HTR-8/SVneo (cell line): ENCODE measurements at places on chromosomes 6 and 20.

DNA sequence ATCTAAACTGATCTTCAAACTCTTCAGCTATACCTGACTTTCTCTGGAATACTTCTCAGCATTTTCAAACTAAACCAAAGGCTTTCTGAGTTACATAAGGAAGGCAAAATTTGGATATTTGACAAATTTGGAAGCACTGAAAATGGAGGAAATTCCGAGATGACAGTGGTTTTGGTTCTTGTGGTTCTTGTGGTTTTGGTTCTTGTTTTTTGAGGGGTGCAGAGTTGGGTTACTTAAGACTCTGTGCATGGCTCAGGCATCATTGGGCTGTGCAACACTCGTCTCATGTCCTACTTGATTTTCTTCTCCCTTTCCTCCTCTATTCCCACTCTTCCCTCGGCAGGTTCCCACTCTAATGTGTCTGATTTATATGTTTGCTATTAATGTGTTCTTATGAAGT lies 78.0 kb downstream of the SLC22A3 start:
- no peak for DNase-seq

GRCh38 chr20:13857961-13858360 lies 73.1 kb downstream of the NDUFAF5 start:
- no peak for DNase-seq

DNA sequence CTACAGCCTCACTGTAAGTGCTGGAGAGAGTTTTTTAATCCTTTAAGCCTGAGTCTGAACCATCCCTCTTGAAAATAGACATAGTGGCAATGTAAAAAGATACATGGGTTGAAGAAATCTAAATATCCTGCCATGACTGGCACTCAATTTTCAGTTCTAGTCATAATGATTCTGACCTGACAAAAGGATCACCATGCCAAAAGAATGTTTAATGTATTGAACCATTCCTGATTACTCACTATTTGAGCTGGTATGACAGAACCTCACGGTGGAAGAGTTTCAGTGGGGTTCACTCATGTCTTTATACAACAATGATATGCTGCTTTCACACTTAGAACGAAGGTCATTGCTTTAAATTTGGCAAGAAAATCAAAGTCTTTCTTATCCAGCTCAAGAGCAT lies 93.4 kb downstream of the HIVEP2 start:
- no peak for DNase-seq

GRCh38 chr20:57683287-57683686 lies 26.5 kb downstream of the PMEPA1 start:
- no peak for DNase-seq

GRCh38 chr20:54062812-54063280 lies 7.5 kb downstream of the BCAS1 start:
- DNase-seq = peak; percentile 89

DNA sequence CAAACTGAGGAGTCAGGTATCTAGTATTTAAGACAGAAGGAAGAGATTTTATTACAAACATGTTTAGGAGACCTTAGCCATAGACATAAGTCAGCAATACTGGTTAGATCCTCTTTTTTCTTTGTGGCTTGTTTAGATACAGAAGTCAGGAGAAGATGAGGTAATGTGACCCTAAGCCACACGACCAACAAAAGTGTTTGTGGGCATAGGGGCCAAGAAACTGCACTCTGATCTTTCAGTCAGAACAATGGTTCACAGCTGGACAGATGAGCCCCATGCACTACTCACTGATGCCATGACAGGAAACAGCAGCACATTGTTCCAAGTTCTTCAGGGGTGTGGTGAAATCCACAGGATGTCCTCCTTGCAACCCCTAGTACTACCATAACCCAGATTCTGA lies 238.5 kb upstream of the RAB32 start:
- no peak for DNase-seq

GRCh38 chr6:159513074-159513720 lies 179.8 kb downstream of the SOD2 start:
- DNase-seq = no peak

DNA sequence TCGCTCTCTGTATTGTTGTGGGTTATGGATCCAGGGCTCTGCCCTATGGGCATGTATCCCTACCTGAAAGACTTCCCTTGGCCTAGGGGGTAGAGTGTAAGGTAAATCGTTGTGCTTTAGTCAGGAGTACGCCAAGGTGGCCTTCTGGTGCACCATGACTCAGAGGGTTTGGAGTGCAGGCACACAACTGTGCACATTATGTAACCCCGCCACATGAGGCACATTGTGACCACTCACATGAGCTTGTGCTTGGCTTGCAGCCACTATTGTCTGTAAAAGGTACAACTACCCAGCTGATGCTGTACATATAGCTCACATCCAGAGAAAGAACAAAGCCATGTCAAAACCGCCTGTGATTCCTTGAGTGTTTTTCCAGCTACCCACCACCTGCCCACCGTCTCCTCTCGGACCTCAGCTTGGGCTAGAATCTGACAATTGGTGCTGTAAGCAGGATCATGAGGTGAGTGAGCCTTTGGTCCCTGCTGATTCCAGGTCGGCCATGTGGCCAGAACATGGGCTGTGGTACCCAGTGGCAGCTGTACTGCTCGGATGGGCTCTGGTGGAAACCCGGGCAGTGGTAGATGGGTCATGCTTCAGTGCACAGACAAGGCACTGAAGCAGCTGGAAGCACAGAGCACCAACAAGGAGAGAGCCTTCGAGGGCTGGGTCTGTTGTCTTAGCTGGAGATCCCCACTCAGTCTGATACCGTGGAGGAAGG lies 33.8 kb downstream of the HDDC2 start:
- DNase-seq = no peak

DNA sequence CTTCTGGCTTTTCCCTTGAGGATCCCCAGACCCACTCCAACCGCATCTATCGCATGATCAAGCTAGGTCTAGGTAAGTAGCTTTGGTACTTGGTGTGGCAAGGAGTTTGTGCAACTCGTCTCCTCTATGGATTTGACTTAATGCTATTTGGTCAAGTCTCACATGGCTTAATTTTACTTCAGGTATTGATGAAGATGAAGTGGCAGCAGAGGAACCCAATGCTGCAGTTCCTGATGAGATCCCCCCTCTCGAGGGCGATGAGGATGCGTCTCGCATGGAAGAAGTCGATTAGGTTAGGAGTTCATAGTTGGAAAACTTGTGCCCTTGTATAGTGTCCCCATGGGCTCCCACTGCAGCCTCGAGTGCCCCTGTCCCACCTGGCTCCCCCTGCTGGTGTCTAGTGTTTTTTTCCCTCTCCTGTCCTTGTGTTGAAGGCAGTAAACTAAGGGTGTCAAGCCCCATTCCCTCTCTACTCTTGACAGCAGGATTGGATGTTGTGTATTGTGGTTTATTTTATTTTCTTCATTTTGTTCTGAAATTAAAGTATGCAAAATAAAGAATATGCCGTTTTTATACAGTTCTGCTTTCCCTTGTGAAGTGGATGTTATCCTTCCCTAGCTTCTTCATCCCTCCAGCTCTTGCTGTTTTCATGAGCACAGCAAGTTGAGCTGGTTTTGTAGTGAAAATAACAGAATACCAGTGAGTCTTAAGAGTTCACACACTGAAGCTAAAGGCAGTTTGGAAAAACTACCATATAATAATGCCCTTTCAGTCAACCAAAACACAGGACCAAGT lies 3.8 kb downstream of the SLC35B2 start:
- no peak for DNase-seq

DNA sequence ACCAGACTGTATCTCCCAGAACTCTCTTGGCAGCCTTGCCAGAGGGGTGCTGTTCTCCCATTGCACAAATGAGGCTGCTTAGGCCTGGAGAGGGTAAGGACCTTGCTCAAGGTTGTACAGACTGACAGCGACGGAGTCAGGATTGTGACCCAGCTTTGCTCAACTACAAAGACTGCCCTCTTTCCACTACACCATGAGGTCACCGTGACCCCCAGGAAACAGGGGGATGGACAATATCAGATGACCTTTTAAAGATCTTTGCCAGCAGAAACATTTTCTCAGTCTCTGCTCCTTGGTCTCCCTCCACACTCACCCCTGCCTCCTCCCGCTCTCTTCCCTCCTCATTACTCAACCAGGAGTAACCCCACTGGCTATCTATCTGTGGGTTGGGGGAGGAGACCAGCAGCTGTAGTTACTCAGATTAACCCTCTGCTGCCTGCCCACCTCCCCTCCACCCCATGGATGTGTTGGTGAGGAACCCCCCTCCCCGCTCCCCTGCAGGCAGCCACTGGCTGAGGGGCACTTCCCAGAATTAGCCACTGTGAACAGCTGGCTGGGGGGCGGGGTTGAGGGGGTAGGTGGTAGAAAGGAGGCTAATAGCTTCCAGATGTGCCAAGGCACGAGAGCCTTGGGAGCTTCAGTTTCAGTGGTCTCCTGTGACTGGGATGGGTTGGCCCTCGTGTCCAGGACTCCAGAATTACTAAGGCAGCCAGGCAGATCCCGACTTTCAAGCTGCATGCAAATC lies 26.9 kb upstream of the MRPS18A start:
- no peak for DNase-seq
